ENCODE measurements at places on chromosomes 12 and 14.

DNA sequence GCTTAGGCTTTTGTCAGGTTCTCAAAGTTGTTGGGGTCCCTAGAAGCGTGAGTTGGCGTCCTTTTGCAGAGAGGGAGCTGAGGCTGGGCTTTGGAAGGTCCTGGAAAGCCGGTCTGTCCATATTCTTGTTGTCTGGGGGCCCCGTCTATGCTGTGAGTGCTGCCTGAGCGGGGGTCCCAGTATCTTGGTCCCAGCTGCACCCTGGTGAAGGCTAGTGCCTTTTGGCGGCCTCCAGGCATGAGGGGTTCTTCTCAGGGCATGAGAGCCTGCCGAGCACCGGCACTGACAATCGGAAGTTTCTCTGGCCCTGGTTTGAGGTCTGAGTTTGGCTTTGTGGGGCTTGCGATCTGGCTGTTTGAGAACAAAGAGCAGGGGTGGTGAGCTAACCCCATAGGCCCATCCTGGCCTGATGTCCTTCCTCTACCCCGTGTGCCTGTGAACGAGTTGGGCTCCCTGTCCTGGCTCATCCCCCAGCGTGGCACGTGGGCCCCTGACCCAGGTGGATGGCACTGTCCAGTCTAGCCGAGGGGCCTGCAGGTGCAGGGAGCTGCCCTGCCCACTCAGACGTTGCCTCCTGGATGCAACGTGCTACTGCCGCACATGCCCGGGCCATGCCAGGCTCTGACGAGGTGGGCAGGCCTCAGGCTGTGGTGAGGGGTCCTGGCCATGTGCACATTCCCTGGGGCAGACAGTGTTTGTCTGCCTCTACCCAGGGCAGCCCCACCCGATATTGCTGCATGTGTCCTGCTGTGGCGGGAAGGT is 3.9 kb downstream of the CEP170B start:
- DNase-seq: no peak

- no peak for DNase-seq
These were observed 6.7 kb upstream of the DNAAF2 start for GRCh38 chr14:49641697-49642129.

DNA sequence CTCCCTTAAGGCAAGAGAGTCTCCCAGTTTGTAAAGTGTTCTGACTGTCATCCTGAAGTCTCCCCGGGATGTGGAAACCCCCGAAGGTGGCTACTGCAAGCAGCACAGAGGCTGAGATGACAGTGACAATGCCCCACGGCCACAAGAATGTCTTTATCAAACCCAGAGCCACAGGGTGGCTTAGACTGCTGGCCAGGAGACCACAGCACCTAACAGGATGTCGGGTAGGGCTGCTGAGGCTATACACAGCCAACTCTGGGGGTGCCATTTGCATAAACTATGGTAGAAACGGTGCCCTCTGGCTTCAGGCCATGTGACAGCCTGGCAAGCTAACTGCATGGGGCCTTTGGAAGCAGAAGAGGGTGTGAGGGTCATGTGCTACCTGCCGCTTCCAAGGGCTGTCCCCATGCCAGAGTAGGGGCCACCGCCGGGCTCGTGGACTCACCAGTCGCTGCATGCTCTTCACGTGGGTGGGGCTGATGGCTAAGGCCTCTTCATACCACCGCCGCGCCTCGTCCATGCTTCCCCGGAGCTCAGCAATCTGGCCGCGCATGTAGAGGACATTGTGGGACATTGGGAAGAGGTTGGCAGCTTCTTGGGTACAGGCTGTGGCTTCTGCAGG is 180.9 kb downstream of the CALM1 start:
- DNase-seq: no peak

DNA sequence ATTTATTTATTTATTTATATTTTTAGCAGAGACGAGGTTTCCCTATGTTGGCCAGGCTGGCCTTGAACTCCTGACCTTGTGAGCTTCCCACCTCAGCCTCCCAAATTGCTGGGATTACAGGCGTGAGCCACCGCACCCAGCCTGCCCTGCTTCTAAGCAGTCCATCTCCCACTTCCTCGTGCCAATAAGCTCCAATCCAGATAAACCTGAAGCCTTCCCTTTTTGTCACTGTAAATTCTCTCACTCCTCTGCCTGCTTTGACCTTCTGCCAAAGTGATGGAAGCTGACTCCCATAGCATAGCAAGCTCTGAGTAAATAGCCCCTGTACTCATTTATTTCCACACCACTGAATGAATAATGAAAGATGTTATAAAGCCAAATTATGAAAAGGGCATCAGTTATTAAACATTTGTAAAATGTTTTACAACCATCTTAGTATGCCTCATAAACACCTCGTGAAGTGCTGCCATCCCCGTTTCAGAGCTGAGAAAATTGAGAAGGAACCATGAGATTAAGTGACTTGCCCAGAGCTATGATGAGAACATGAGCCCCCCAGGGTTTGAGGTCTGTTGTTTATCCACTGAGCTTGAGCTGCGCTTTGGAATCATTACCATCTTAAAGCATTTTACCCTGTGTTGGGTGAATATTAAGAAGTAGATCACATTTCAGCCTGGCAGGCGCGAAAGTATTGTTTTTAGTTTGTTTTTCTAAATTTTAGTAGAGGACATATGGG is 30.4 kb downstream of the MANSC1 start:
- no peak for DNase-seq

DNA sequence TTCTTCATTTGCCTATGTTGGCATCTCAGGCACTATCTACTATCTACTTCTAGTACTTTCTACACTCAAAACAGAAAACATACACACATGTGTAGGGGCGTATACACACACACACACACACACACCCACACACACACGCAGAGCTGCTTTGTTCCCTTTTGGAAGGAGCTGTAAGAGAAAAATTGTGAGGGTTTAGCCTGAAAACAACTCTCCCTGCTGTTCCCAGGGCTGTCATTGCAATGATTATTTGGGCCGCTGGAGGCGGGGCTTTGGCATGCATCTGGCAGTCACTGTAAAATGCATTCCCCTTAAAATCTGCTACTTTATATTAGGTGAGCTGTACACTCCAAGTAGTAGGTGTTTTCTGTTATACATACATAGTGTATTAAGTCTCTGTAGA is 29.1 kb upstream of the SLC38A2 start:
- no peak for DNase-seq

GRCh38 chr12:89882050-89882449 is 173.4 kb upstream of the ATP2B1 start:
- no peak for DNase-seq

GRCh38 chr14:57574617-57575288 is 81.1 kb upstream of the CCDC198 start:
- no peak for DNase-seq

DNA sequence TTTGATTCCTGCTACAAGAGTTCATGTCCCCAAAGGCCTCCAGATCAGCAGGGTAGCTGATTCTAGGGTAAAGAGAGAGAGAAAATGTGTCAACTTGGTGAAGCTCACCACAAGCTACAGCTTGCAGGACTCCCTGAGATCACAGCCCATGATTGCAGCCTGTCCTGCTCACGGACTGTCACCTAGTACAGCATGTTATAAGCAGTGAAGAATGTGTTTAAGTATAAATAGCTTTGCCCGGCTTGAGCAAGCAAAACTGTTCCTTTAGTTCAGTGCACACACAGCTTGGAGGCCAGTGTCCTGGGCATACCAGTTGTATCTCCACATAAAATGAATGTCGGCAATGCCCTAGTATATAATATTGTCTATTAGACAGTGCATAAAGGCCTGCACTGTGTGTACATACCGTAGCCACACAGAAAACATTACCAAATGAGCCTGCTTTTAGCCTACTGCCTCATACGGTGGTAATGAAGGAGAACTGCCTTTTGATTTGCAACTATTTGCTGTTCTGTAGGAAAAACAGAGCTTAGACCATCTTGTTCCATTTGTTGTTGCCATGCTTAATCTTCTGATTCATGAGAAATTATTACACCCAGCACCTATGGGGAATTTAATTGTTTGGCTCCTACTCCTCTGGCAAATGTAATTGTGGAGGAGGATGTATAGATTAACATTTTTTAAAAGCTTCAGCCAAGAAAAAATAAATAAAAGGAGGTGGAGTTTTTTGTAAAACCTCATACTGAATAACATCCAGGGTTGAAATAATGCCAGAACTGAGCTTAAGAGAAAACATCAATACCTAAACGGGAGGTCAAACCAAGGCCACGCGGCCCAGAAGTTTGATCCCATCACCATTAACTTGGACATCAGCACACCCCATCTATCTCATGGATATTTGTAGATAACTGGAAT is 108.1 kb upstream of the G2E3 start:
- no peak for DNase-seq

GRCh38 chr14:70666361-70666686 is 24.6 kb downstream of the TTC9 start:
- DNase-seq: no peak

DNA sequence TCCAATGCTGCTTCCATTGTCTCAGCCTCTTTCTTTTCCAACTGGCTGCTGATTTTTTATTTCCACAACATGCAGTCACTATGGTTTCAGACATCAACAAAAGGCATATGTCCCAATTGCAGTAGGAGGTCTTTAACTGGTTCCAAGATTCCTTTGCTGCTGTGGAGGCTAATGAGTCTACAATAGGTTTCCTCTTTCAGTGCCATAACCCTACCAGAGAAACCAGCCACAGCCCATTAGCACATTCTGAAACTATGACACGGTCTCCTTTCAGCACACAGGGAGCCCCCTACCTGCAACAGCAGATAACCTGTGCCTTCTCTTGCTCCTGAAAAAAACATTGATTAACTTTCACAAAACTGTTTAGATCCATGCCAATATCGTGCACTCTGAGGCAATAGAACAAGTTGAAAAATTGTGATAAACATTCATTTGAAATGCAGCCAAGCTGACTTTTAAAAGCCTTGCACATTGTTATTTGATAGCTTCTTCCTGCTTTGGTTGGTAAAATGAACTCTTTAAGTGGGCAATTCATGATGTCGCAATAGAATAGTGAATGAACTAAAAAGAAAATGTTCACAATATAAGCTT is 32.4 kb downstream of the PLEKHG7 start:
- DNase-seq: peak; percentile 64

- DNase-seq: no peak
These were observed 1406.8 kb upstream of the TMEM132C start for GRCh38 chr12:126860210-126860609.

DNA sequence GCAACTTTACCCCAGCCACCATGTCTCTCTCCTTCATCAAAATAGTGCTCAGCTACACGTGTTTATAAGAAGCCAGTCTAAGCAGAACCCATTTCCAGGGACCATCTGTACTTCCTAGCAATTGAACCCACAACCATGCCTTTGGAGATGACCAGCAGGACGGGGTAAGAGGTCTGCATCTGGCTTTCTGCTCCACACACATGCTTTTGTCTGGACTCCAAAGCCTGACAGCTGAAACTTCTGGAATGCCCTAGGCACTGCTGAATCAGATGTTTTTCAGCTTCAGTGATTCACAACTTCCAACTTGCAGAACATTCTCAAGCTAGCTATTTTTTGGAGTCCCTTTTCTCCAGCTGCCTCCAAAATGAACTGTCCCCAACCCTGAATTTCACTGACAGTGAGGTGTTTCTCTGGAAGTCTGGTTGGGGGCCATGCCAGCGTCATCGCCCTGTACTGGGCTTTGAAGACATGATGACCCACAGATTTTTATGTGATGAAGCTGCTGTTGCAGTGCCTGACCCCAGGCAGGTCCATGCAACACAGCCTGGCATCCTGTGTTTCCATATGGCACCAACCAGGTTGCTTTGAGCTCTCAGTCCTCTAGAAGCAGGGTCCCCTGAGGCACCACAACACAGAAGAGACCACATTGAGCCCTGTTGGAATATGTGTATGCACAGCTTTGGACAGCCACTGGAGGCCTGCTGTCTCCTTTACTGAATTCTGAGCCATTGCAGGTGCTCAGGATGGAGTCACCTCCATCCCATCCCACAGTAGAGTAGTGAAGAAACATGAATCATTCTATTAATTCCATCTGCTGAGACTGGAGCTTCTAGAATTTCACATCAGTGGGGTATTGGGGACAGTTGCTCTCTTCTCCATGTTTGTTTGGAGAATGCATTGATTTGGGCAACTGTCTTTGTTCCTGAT is 80.2 kb downstream of the NUAK1 start:
- DNase-seq: no peak

GRCh38 chr12:87038098-87038497 is 781.9 kb upstream of the MGAT4C start:
- no peak for DNase-seq

DNA sequence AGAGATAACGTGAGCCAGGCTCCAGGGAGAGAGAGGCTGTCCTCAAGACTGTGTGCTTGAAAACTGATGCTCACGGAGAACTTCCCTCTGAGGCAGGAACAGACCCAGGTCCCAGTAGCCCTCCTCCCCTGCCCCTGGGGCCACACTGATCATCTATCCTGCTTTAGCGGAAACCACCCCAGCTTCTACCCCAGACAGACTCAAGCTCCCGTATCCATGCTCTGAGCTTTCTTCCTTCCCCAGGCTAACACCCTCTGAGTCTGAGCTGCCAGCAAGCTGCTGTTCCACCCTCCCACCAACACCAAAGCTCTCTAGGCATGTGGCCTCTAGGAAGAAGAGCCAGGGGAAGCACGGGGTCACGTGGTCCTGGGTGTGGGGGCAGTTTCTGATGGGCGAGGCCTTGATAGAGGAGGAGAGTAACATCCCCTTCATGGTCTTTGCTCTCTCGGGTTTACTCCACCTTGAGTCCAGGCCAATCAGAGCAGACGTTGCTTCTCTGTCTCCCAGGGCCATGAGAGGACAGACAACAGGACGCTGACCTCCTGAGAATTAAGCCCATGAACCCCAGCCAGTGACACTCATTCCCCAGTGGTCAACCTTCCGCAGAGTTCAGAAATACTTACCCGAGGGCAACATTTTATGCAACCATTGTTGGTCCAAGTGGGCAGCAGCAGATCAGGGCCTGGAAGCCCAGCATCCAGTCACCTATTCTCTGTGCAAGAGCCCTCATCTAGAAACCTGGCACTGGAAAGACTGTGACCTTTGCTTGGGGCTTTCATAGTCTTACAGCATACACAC is 1.4 kb downstream of the PCK2 start:
- DNase-seq: no peak

GRCh38 chr12:32100888-32101287 is 5.8 kb upstream of the BICD1 start:
- no peak for DNase-seq

DNA sequence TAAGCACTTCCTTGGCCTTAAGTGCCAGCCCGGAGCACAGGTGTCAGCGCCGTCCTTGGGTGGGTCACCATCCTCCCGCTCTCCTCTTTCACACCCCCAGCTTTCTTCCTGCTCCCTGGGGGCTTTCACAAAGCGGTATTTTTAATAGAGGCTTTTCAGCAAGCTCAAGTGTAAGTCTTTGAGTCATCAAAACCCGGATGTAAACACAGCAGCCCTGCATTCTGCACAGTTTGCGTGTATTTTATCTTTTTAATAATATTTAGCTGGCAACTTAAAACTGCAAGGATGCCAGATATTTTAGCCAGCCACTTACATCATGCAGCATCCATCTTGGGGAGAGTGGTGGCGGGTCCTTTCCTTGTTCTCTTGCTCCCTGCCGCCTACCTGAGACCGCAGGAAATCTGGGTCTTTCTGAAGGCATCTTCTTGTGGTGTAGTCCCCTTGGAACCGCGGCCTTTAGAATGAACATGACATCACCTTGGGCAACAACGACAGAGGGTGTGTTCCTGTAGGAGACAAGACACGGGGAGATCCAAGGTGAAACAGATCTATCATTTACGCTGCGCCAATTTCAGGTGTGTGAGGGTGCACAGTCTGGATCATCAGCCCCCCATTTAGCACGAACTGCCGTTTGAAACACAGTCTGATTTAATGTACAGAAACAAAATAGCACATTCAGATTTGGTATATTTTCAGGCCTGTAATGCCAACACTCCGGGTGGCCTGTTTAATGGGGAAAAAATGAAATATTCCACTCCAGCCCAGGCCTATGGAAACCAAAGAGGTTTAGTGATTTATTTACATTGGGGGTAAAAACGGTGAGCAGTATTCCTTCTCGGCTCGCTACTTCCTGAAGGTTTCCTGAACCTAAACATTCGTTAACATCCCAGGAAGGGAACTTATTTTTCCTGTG is 12.5 kb upstream of the IRF2BPL start:
- no peak for DNase-seq
